Astrocyte of the spinal cord (primary cell): ENCODE measurements at places on chromosomes 6 and 20.

DNA sequence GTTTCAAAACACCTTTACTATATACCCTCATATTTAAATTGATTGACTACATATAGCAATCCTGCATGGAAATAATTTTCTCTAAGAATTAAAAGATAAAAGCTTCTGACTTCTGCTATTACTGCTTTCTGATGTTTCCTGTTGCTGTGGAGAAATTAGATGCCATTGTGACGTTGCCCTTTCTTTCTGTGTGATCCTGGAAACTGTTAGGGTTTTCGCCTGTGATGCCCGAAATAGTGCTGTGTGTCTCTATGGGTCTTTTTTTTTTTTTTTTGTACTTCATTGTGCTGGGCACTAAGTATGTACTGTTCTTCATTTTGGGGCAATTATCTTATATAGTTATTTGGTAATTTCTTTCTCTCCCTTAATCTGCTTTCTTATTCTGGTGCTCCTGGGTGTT lies 205.0 kb downstream of the ARID1B start:
- no peak for DNase-seq

DNA sequence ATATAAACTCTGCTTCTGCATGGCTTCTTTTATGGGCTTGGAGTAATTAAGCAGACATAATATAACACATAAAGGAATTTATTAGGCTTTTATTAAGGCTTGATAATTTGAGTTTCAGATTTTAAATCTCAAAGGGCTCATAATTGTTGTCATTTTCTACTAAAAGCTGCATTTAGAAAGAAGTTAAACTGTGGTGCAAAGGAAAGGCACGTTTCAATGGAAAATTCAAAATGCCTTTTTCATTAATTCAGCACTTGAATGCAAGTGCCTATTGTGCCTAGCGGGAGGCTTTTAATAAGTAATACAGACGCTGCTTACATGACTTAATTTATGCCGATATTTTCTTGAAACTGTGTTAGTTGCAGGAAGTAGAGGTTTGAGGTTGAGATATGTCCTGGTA lies 431.8 kb upstream of the SOX4 start:
- DNase-seq = no peak

- peak; percentile 69 for DNase-seq
These were observed 75.4 kb upstream of the ECI2 start for GRCh38 chr6:4210629-4211419.

- no peak for DNase-seq
These were observed 227.5 kb upstream of the MYLIP start for GRCh38 chr6:15901141-15902115.

GRCh38 chr20:4507288-4507719 lies 214.4 kb upstream of the PRND start:
- DNase-seq = peak; percentile 87

DNA sequence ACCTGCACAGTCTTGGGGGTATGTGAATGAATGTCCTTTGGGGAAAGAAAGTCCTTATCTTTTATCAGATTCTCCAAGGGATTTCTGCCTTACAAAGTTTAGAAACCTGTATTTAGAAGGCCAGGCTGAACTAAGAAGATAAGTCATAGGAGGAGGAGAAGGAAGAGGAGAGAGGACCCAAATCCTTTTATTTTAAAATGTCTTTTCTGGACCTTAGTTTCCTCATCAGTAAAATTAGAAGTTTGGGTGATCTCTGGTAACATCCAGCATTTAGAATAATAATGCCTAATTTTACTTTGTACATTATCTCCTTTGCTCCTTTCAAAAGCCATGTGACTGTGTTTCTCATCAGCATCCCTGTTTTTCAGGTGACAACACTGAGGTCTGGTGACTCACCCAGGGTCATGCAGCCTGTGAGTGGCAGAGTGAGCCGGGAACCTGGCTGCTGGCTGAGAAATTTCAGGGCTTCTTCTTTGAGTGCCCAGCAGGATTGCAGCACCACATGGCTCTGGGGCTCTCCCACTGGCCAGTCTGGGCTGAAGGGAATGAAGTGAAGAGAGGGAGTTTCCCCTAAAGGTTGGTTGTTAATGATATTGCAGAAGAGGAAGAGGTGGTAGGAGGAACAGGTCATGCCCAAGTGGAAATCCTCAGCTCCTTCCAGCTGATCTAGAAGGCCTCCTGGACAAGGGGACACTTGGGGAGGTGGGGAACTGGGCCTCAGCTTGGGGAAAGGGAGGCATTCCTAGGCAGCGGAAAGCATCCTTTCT lies 34.0 kb downstream of the VEGFA start:
- no peak for DNase-seq

DNA sequence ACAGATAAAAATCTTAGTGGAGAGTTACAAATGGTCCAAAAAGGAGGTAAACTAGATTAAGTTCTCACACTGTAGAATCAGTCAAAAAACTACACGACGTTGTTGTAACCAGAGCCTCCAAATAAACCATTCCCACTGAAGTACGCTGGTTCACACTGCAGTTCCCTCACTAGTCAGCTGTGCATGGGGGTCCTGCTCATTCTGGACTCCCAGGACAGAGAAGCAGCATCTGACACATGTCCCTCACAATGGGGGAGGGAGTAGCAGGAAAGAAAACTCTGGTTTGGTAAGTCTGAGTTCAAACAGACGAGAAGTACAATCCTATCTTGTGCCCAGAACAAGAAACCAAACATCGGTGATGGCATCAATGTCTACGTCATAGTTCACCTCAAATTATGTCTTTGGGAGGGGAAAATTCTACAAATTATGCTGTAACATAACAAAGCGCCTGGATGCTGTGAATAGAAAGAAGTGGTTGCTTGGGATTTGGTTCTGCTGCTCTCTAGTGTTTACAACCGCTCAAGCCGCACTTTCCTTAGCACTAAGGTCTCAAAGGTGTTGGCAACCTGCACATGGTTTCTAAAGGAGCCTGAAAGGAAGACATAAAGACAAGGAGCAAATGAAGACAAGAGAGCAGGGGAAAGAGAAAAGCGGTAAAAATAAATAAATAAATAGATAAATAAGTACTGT lies 208.0 kb downstream of the GMDS start:
- peak; percentile 25 for DNase-seq

GRCh38 chr20:32484225-32484957 lies 100.7 kb downstream of the NOL4L start:
- DNase-seq = no peak

- peak; percentile 82 for DNase-seq
These were observed 88.4 kb downstream of the CDC5L start for GRCh38 chr6:44475779-44476434.

DNA sequence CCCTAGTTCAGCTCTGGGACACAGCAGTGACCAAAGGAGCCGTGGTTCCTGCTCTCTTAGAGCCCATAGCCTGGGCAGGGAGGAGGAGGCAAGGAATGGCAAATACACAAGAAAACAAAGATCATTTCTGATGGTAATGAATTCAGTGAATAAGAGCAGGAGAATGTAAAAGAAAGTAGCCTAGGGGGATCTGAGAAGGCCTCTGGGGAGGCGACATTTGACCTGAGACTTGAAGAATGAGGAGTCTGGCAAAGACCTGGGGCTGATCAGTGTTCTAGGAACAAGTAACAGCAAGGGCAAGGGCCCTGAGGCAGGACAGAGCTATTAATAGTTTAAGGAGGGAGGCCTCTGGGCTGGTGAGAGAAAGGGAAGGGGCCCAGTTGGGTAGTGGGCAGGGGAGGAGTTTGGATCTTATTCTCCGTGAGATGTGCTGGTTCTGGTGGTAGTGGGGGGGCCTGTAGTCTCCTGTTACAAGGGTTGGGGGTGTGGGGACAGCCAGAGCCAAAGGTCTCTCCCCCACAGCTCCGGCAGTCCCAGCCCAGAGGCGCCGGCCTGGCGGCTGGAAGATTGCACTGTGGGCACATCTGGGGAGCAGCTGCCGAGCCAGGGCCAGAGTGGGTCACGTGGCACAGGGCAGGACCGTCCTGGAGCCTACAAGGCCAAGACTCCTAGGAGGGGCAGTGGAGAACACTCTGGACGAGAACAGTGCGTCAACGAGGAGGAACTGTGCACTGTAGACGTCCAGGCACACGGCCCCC lies 9.3 kb upstream of the ID1 start:
- peak; percentile 84 for DNase-seq

DNA sequence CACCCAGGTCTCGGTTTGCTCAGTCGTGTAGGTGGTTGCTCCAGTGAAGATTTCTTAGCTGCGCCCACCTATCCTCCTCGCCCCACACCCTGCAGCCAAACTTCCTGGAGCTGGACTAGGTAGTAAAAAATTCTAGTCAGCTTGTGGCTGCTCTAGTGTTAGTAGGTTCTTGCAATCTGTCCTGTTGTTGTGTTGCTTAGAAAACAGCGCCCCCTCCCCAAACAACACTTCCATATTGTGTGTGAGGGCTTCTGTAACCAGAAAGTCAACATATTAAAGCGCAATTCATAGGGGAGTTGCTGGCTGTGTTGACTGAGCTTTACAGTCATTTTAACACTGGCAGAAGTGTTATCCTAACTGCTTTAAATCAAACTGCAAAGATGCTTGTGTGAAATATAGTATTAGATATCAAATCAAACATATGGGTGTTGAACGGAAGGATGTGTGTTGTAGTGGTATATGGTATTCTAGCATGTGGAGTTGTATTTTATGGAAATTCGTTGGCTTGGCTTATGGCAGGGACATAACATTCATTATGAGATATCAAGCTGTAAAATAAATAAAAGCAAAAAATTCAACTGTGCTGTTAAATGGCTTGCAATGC lies 122.5 kb downstream of the ARID1B start:
- DNase-seq = no peak

DNA sequence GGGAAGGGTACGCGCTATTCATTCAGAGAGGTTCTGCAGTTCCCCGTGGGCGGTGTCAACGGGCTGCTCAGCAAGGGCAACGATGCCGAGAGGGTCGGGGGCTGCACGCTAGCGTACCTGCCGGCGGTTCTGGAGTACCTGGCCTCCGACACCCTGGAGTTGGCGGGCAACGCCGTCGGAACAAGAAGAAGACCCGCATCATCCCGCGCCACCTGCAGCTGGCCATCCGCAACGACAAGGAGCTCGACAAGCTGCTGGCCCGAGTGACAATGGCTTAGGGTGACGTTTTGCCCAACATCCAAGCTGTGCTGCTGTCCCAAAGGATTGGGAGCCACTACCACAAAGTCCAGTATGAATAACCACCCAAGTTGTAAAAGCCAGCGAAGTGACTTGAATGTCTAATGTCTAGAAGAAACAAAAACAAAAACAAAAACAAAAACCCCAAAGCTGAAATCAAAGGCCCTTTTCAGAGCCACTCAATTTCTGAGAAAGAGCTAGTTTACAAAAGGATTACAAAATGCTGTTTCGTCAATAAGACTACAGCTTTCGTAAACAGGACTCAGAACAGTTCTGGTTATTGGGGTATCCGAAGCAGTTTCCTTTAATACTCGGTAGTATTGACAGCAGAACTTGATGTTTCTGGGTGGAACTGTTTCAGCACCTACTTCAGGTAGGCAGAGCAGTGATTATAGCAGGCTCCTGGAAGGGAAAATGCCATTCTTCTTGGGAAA lies 21.9 kb upstream of the SLC17A4 start:
- DNase-seq = no peak

GRCh38 chr20:61524951-61525666 lies 273.0 kb downstream of the CDH4 start:
- no peak for DNase-seq
